ENCODE measurements at places on chromosomes 4 and X. TPM values are rescaled to one million over a fixed set of nuclear protein-coding genes. Genes with fewer than 3 reads are reported as not detected.

Gene MTNR1A
- total RNA-seq = 0.14 TPM

Gene TMPRSS11F
- total RNA-seq = not detected

Gene SSX4B
- not detected for total RNA-seq

Gene VSIG4
- total RNA-seq = not detected

Gene SLC49A3
- total RNA-seq = 15.9 TPM

Gene FABP2
- not detected for total RNA-seq

Gene GRK4
- total RNA-seq = 4.6 TPM

Gene GNPDA2
- 19.2 TPM for total RNA-seq

Gene HMX1
- not detected for total RNA-seq

Gene MAGEA2
- total RNA-seq = not detected

Data from placental pericyte (primary cell).